ENCODE measurements at places on chromosomes 1 and 21. TPM values are rescaled to one million over a fixed set of nuclear protein-coding genes. Genes with fewer than 3 reads are reported as not detected.

The RAB42 gene
- total RNA-seq: 4.8 TPM

The AMY1B gene
- total RNA-seq: not detected

The C1QA gene
- not detected for total RNA-seq

The RNU1-3 gene
- under 0.01 TPM for total RNA-seq

The TCHH gene
- 0.14 TPM for total RNA-seq

The KIF14 gene
- total RNA-seq: 28.3 TPM

The ASTN1 gene
- not detected for total RNA-seq

The KCNJ9 gene
- total RNA-seq: not detected

The CTSK gene
- 90.2 TPM for total RNA-seq

The LORICRIN gene
- not detected for total RNA-seq

The SPRR2G gene
- not detected for total RNA-seq

The PEAR1 gene
- 16.2 TPM for total RNA-seq

The C2CD4D gene
- not detected for total RNA-seq
